ENCODE measurements at places on chromosomes 7 and 10.

GRCh38 chr7:28142650-28143049 lies 37.9 kb downstream of the JAZF1 start:
- no peak for DNase-seq

DNA sequence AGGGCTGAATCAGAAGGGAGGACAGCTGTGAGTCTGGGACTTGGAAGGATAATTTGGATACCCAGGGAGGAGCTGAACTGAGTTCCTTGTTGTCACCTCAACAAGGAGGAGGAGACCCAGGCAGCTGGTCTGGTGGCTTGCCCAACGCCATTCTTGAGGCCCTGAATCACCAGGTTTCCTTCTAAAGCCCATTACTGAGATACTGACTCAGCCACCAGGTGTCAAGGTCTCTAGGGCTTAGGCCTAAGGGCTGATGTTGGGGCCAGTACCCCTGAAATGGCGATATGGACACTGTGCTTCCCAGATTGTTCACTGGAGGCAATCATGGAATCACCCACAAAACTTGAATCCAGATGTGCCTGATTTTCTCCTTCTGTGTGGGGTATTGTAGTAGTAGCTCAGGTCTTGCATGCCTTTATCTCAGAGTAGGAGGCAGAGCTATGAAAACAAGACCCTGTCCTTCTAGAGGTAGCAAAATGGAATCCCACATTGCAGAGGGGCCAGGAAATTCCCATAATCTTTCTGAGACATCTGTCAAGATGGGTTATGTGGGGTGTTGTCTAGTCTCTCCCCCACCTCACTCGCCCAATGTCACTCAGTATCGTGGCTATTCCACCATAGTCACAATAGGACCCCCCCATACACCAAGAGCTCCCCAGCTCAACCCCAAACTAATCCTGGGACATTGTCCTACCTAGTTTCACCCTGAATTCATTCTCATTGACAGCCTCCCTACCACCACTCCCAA lies 1.8 kb upstream of the ATG9B start:
- no peak for DNase-seq

DNA sequence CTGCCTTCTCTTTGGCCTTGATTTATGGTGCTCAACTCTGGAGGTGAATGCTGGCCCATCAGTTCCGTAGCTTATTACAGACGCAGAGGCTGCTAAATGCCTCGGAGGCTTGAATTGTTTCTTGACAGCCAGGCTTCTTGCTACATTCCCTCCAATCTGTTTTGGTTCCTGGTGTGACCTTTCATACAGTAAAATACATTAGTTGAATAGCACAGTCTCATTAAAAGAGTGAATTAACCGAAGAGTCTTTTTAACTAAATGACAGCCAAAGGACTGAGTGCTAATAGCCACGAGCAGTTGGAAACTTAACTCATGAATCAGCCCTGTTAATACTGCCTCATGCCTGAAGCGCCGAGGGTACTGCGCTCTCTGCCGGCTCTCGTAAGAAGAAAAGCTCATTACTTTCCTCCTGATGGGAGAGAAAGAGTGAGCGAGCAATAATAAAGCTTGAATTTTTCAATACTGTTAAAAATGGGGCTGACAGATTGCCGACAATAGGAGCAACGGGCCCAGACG lies 236.4 kb upstream of the GPR26 start:
- no peak for DNase-seq

DNA sequence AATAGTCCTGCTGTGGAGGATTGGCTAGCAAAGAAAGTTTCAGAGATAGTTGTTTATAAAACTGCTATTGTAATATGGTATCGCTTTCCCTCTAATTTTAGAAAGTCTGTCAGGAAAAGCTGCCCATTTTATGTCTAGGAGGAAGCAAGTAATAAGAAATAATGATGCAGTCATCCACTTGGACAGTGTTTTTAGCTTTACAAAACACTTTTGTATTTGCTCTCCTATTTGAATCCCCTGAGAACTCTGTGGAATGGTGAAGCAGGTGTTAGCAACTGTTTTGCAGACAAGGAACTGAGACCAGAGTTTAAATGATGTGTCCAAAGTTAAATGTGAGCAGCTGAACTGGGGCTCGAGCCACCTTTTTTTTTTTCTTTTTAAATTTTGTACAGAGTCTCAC lies 455.8 kb downstream of the XPNPEP1 start:
- no peak for DNase-seq

DNA sequence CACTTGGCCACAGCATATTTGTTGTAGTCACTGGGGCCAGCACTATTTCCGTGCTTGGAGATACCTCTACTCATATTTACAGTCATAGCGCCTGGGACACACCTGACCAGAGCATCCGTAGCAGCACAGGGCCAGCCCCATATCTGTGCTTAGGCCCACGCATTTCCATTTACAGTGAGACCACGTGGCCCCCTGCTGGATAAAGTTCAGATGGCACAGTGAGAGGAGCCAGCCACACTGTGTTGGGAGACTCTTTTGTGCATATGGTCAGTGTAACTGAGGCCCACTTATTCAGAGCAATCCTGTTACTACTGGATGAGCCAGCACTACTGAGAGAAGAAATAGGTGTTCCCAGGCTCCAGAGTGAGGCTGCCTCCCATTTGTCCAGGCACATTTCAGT lies 455.3 kb downstream of the REEP3 start:
- DNase-seq: no peak

- DNase-seq: peak; percentile 22
Measured at GRCh38 chr7:74026903-74027682, 880 bp upstream of the ELN start.

DNA sequence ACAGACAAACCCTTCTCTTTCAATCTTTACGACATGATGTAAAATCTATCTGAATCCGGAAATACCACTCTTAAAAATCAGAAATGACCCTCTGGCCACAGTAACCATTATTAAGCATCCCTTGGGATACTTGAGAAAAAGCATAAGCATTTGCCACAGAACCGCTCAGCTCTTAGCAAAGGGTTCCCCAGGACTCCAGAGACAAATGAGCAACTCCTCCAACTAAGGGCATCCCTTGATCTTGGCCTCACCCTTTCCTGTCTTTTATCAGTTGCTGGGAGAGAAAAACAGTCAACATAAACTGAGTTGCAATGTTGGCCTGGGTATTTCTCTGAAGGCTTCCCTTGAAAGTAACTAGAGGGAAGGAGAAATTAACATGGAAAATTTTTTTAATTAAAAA lies 3.5 kb downstream of the PDLIM1 start:
- DNase-seq: no peak

DNA sequence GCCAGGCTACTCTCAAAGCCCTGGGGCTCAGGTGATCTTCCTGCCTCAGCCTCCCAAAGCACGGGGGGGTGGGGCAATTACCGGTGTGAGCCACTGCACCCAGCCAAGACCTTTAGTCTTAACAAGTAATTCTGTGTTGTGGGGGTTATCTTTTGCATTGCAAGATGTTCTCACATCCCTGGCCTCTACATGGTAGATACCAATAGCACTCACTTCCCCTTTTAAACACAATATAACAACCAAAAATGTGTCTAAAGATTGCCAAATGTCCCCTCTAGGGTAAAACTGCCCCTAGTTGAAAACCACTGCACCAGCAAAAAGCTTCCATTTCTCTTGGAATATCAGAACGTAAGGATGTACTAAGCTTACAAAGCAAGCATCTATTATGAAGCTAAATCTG lies 225.0 kb downstream of the CTNNA3 start:
- no peak for DNase-seq

- DNase-seq: no peak
Measured at GRCh38 chr10:74675484-74675883, 150.9 kb upstream of the KAT6B start.

Data from stimulated activated CD8-positive, alpha-beta memory T cell treated with anti-CD3 and anti-CD28 coated beads, Interleukin-4, amount 100 ng/mL, for 1 hour (primary cell).